ENCODE measurements at places on chromosomes 16 and 17. TPM values are rescaled to one million over a fixed set of nuclear protein-coding genes. Genes with fewer than 3 reads are reported as not detected.
A peak's percentile ranks its signal among the peaks of the same experiment; 100 is the strongest.

- H3K27me3 ChIP-seq = no peaks in the 10 kb centered on the region
- no peak overlapping the region for H3K4me3 ChIP-seq
- H3K4me1 ChIP-seq = no peaks in the 10 kb centered on the region
- no peak overlapping the region for H3K27ac ChIP-seq
Measured at GRCh38 chr17:27276653-27277156, 17.2 kb upstream of the WSB1 start.

- H3K4me1 ChIP-seq = peaks cover 16% of the 10 kb centered on the region
- no peaks in the 10 kb centered on the region for H3K36me3 ChIP-seq
- no peak overlapping the region for H3K27ac ChIP-seq
- no peak overlapping the region for H3K4me3 ChIP-seq
- no peak for DNase-seq
Measured at GRCh38 chr16:22402191-22402590, 27.8 kb upstream of the CDR2 start.

DNA sequence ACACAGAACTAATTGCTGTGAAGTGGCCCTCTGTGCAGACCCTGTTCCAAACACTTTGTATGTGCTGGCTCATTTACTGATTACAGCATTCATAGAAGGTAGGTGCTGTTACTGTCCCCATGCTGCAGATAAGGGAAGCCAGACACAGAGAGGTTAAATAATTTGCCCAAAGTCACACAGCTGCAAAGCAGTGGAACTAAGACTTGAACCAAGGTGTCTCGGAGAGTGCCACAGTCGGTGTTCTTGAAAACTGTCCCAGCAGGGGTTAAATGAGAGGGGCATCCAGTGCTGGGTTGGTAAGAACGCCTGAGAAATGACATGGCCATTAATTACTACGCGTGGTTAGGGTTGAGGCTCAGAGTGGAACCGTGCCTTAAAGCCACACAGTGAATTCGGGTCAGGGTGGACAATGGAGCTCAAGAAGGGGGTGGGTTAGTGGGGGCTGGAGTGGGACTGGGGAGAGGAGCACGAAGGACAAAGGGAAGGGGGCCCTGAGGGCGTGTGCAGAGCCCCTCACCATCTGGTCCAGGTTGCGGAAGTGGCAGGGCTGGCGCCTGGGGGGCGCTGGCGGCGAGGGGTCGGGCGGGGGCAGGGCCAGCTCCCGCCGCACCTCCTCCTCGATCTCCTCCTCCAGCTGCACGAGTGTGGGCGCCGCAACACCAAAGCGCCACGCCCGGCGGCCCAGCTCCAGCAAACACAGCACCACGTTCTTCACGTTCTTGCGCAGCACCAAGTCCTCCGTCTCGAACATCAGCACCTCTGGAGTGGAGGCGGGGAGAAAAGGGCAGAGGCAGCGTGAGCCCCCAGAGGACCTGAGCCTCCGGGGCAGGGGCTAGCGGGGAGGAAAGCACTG lies 3.3 kb downstream of the GAS2L2 start:
- DNase-seq = no peak
- H3K4me1 ChIP-seq = no peaks in the 10 kb centered on the region
- H3K36me3 ChIP-seq = no peaks in the 10 kb centered on the region
- peaks cover 26% of the 10 kb centered on the region for H3K27me3 ChIP-seq
- H3K27ac ChIP-seq = no peak overlapping the region

DNA sequence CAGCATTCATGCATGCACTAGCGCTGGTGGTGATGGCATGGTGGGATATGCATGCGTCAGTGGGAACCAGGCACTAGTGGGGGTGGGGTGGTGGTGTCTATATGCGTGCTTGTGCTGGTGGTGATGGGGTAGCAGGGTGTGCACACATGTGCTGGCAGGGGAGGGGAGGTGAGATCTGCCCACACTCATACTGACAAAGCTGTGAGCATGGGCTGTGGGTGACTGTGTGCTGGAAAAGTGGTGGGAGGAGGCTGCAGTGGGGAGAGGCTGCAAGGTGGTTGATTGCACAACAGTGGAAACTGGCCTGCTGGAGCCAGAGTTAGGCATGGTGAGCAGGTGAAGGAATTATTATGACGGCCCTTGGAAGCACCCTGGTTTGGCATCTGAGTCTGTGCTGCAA lies 31.3 kb upstream of the TEKT1 start:
- DNase-seq = no peak
- H3K36me3 ChIP-seq = no peaks in the 10 kb centered on the region
- H3K4me1 ChIP-seq = no peaks in the 10 kb centered on the region
- H3K27me3 ChIP-seq = peaks cover 14% of the 10 kb centered on the region
- no peak overlapping the region for H3K27ac ChIP-seq

- peaks cover 29% of the 10 kb centered on the region for H3K4me1 ChIP-seq
- H3K27ac ChIP-seq = peak overlapping the region; percentile 39
- no peaks in the 10 kb centered on the region for H3K36me3 ChIP-seq
- DNase-seq = no peak
Measured at GRCh38 chr16:528111-529011, 849 bp downstream of the CAPN15 start.

- DNase-seq = peak; percentile 80
- no peak overlapping the region for H3K4me3 ChIP-seq
- peaks cover 16% of the 10 kb centered on the region for H3K4me1 ChIP-seq
- no peaks in the 10 kb centered on the region for H3K36me3 ChIP-seq
- H3K27ac ChIP-seq = no peak overlapping the region
- H3K27me3 ChIP-seq = no peaks in the 10 kb centered on the region
Measured at GRCh38 chr17:80859002-80859941, 132.4 kb upstream of the CHMP6 start.

GRCh38 chr17:18946536-18946935 lies 5.4 kb upstream of the SLC5A10 start:
- H3K27me3 ChIP-seq = no peaks in the 10 kb centered on the region
- no peak overlapping the region for H3K4me3 ChIP-seq

DNA sequence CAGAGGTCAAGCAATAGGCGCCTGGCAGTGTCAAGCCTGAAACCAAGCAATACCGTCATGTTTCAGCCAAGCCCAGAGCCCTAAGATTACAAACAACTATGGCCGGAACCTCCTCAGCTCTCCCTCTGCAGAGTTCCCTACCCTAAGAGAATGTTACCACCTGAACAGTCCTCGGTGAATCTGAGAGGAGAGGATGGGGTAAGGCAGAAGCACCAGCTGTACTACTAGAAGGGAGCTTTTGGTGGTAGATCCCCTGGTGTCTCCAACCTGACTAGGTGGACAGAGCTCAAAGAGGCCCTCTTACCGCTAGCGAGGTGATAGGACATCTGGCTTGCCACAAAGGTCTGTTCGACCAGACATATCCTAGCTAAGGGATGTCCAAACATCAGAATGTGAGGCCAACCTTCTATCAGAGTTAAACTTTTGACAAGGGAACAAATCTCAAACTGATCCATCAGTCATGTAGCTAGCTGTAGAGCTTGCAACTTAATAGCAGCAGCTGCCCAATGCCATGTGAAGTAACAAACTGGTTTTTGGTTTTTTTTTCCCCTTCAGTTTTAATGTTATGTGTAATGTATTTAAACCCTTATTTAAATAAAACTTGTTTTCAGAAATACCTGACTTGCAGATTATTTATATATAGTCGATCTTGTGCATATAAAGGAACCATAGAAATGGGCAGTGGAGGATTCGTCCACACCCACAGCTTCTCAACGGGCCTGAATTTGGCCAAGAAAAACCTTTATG lies 2.5 kb downstream of the EIF1 start:
- peaks cover 58% of the 10 kb centered on the region for H3K36me3 ChIP-seq
- H3K4me3 ChIP-seq = no peak overlapping the region
- H3K27me3 ChIP-seq = no peaks in the 10 kb centered on the region
- peaks cover 41% of the 10 kb centered on the region for H3K4me1 ChIP-seq

DNA sequence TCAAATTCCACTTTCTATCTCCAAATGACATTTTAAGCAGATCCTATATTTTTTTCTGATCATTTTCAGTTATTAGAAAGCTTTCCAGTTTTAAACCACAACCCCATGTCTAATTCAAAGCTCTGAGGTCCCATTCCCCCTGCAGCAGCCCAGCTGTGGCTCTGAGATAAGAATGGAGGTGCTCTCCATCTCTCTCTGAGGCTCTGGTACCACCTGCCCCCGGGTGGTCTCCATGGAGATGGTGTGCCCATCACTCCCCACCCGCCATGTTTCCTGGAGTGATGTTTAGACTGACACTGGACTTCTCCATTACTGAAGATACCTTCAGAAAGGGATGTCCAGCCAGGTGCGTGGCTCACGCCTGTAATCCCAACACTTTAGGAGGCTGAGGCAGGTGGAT lies 68.1 kb upstream of the SEC14L1 start:
- no peak for DNase-seq
- H3K27ac ChIP-seq = no peak overlapping the region
- no peaks in the 10 kb centered on the region for H3K36me3 ChIP-seq
- H3K27me3 ChIP-seq = peaks cover 38% of the 10 kb centered on the region

GRCh38 chr17:43431714-43432523 lies 33.1 kb downstream of the ARL4D start:
- peaks cover 10% of the 10 kb centered on the region for H3K4me1 ChIP-seq
- no peaks in the 10 kb centered on the region for H3K36me3 ChIP-seq
- H3K27me3 ChIP-seq = no peaks in the 10 kb centered on the region
- H3K4me3 ChIP-seq = no peak overlapping the region
- no peak overlapping the region for H3K27ac ChIP-seq
- no peak for DNase-seq

DNA sequence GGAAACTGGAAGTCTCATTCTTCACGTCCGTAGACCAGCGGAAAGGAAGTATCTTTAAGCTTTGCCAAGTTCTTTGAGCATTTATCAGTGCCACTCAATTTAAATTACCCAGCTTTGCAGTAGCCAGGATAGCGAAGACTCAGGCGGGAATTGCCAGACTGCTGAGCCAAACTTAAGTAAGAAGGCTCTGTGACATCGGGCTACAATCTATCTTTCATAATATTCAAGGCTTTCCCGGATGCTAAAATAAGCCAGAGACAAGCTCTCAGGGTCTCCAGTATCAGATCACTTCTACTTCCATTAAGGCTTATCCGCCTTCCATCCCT lies 436 bp upstream of the BRIP1 start:
- peaks cover 5% of the 10 kb centered on the region for H3K4me1 ChIP-seq
- H3K4me3 ChIP-seq = peak overlapping the region; percentile 72
- H3K27ac ChIP-seq = peak overlapping the region; percentile 58
- H3K27me3 ChIP-seq = no peaks in the 10 kb centered on the region

DNA sequence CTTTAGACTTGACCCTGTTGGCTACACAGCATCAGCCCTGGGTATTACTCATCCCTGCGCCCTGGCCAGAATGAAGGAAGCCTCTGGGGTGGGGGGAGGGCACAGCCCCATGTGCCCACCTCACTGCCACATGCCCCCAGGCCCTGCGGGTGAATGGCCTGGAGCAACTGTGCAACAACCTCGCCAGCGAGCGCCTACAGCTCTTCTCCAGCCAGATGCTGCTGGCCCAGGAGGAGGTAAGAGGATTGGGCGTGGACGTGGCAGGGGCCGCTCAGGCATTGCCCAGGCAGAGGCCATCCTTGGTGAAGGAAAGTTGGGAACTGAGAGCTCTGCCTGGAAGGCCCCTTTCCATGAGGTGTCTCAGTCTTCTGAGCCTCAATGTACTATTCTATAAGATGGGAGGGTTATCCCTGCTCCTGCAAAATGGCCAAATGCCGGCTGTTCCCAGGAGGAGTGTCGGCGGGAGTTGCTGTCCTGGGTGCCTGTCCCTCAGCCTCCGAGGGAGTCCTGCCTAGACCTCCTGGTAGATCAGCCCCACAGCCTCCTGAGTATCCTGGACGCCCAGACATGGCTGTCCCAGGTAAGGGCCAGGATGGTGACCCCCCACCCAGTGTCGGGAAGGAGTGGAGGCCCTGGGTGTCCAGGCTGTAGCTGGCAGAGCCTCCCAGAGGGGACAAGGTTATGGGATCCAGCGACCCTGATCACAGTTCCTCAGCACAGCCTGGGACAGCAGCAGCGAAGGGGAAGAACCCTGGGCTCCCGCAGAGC lies 8.9 kb downstream of the MYO15B start:
- H3K4me1 ChIP-seq = no peaks in the 10 kb centered on the region
- no peak overlapping the region for H3K4me3 ChIP-seq
- no peaks in the 10 kb centered on the region for H3K27me3 ChIP-seq
- H3K36me3 ChIP-seq = no peaks in the 10 kb centered on the region

Gene EME2
- total RNA-seq = 8.3 TPM

Gene TBC1D3
- not detected for total RNA-seq

GRCh38 chr16:10408824-10409381 lies 23.0 kb downstream of the ATF7IP2 start:
- no peaks in the 10 kb centered on the region for H3K27me3 ChIP-seq
- H3K36me3 ChIP-seq = no peaks in the 10 kb centered on the region
- no peak overlapping the region for H3K4me3 ChIP-seq
- peaks cover 6% of the 10 kb centered on the region for H3K4me1 ChIP-seq

Gene GDPD1
- total RNA-seq = 1.8 TPM

DNA sequence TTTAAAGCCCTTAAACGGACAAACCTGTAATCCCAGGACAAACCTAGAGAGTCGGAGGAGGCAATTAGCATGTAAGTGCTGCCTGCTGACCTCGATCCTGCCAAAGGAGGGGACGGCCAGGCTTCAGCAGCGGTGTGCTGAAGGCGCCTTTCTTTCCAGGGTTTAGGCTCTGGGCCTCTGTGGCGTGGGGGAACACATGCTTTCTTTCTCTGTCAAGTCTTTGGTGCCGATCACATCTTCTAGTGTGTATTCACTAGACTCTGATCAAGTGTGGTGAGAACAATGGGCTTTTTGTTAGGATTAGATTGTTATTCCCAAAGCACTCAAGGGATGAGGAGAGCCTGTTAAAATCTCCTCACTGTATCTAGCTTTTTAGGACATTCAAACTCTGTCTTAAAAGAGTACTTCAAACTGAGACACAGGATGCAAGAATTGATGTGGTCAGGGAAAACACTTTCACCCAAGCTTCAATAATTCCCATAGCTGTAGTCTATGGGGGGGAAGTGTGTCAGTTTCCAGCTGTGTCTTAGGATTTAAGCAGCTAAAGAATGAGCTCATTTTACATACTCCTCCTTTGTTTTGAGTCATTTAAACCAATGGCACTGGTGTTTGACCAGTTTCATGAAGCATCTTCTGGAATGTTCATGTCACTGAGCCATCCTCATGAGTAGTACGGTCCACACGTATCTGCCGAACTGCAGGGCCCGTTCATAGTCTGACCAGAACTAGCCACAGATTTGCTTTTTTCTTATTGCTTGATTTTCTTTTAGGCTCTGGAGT lies 51.2 kb downstream of the RPA1 start:
- no peak overlapping the region for H3K4me3 ChIP-seq
- H3K27ac ChIP-seq = no peak overlapping the region
- H3K36me3 ChIP-seq = peaks cover 73% of the 10 kb centered on the region
- H3K4me1 ChIP-seq = no peaks in the 10 kb centered on the region
- H3K27me3 ChIP-seq = no peaks in the 10 kb centered on the region

DNA sequence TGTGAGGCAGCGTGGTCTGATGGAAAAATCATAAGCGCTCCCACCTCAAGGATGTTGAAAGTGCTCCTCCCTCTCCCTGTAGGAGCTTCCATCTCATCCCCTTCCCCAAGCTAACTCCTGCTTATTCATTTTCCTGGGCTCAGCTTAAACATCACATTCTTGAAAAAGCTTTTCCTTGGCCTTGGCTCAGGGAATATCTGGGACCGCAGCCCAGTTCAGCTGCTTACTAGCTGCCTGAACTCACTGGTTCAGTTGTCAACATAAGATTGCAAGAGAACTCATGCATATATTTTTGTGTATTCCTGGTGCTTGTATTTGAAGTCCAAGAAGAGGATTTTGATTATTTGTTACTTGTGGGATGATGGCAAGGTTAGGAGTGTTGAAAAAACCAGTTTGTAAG lies 91.5 kb downstream of the UTP18 start:
- no peak for DNase-seq
- H3K27me3 ChIP-seq = no peaks in the 10 kb centered on the region
- no peak overlapping the region for H3K4me3 ChIP-seq
- H3K36me3 ChIP-seq = no peaks in the 10 kb centered on the region
- no peak overlapping the region for H3K27ac ChIP-seq
